ENCODE measurements at places on chromosomes 7 and 10. TPM values are rescaled to one million over a fixed set of nuclear protein-coding genes. Genes with fewer than 3 reads are reported as not detected.

Gene PALD1
- total RNA-seq, result 0.20 TPM

Gene HMX3
- not detected for total RNA-seq

Gene DDX21
- total RNA-seq, result 275 TPM

Gene OR2F1
- not detected for total RNA-seq

Gene SLC26A3
- not detected for total RNA-seq
